ENCODE measurements at places on chromosomes 4 and X. TPM values are rescaled to one million over a fixed set of nuclear protein-coding genes. Genes with fewer than 3 reads are reported as not detected.
A peak's percentile ranks its signal among the peaks of the same experiment; 100 is the strongest.

GRCh38 chrX:111039606-111040005 lies 56.4 kb upstream of the PAK3 start:
- H3K36me3 ChIP-seq = no peaks in the 10 kb centered on the region
- H3K27me3 ChIP-seq = no peaks in the 10 kb centered on the region
- no peak for DNase-seq
- H3K4me3 ChIP-seq = no peak overlapping the region

DNA sequence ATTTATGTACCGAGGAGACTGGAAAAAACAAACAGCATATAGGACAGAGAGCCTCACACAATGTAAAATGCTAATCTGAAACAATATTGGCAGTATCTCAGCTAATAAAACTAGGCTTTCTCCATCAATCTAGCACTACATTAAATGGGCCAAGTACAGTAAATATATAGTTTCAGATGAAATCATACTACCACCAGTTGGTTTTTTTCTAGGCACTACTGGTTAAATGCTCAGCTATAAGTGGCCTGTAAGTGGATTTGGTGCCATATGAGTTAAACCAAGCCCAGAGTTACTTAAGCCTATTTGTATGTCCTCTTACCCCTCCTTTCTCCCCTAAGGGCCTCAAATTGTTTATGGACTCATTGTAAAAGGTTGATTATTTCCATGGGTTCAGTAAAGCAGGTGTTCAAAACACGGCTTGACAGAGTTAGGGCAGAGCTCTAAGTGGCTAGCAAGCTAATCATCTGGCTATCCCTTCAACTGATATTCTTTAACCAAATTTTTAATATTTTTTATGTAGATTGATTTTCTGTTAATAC lies 57.5 kb downstream of the FAM13A start:
- H3K36me3 ChIP-seq = no peaks in the 10 kb centered on the region
- no peak for DNase-seq
- H3K4me3 ChIP-seq = no peak overlapping the region
- H3K27me3 ChIP-seq = no peaks in the 10 kb centered on the region

- H3K27ac ChIP-seq = no peak overlapping the region
- no peak overlapping the region for H3K4me3 ChIP-seq
- no peak for DNase-seq
- H3K36me3 ChIP-seq = no peaks in the 10 kb centered on the region
Observed at GRCh38 chrX:110070970-110071369, 68.1 kb downstream of the TMEM164 start.

- no peak overlapping the region for H3K4me3 ChIP-seq
- H3K27me3 ChIP-seq = no peaks in the 10 kb centered on the region
- no peaks in the 10 kb centered on the region for H3K36me3 ChIP-seq
- no peak for DNase-seq
Observed at GRCh38 chrX:144901521-144901920, 345.8 kb upstream of the SPANXN1 start.

Gene XAGE2
- total RNA-seq = not detected

- H3K36me3 ChIP-seq = no peaks in the 10 kb centered on the region
- no peak for DNase-seq
- no peak overlapping the region for H3K4me3 ChIP-seq
- H3K27ac ChIP-seq = no peak overlapping the region
- H3K27me3 ChIP-seq = no peaks in the 10 kb centered on the region
- no peaks in the 10 kb centered on the region for H3K4me1 ChIP-seq
Observed at GRCh38 chr4:40585201-40585799, 44.4 kb downstream of the RBM47 start.

DNA sequence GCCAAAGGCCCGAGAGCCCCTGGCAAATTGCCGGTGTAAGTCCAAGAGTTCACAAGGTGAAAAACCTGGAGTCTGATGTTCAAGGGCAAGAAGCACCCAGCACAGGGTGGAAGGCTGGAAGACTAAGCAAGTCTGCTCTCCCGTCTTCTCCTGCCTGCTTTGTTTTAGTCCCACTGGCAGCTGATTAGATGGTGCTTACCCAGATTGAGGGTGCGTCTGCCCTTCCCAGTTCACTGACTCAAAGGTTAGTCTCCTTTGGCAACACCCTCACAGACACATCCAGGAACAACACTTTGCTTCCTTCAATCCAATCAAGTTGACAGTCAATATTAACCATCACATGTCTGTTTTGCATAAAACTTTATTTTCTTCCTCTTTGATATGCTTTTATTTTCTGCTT lies 157.4 kb downstream of the HS3ST1 start:
- DNase-seq = no peak
- H3K4me3 ChIP-seq = no peak overlapping the region
- H3K36me3 ChIP-seq = no peaks in the 10 kb centered on the region
- H3K27ac ChIP-seq = no peak overlapping the region
- no peaks in the 10 kb centered on the region for H3K27me3 ChIP-seq
- H3K4me1 ChIP-seq = no peaks in the 10 kb centered on the region

GRCh38 chr4:83013902-83014301 lies 3.3 kb upstream of the LIN54 start:
- DNase-seq = no peak
- H3K27me3 ChIP-seq = no peaks in the 10 kb centered on the region
- H3K4me1 ChIP-seq = no peaks in the 10 kb centered on the region
- H3K4me3 ChIP-seq = peak overlapping the region; percentile 87
- H3K27ac ChIP-seq = peak overlapping the region; percentile 97
- no peaks in the 10 kb centered on the region for H3K36me3 ChIP-seq

DNA sequence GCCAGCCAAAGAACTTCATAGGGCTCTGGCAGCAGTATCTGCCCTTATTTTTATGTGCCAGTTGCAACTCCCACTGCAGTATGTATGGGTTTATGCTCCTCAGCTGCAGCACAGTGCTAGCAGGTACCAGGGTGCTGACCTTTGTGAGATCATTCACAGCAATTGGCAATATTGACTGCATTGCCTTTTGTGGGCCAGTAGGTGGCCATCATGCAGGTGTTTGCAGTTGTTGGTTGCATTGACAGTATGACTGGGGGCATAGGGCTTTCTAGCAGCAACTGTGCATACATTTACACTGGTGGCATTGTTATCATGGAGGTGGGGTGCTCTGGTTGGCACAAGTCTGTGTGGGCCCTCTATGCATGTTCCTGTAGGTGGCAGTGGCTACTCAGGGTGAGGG lies 42.5 kb downstream of the FAAH2 start:
- H3K4me1 ChIP-seq = no peaks in the 10 kb centered on the region
- no peaks in the 10 kb centered on the region for H3K27me3 ChIP-seq
- H3K36me3 ChIP-seq = no peaks in the 10 kb centered on the region
- no peak overlapping the region for H3K27ac ChIP-seq
- no peak for DNase-seq
- no peak overlapping the region for H3K4me3 ChIP-seq

Gene RS1
- not detected for total RNA-seq

GRCh38 chrX:38649674-38650647 lies 88.6 kb downstream of the TSPAN7 start:
- no peaks in the 10 kb centered on the region for H3K4me1 ChIP-seq
- DNase-seq = no peak
- H3K36me3 ChIP-seq = no peaks in the 10 kb centered on the region
- H3K4me3 ChIP-seq = no peak overlapping the region

- no peaks in the 10 kb centered on the region for H3K36me3 ChIP-seq
- no peak overlapping the region for H3K27ac ChIP-seq
- no peaks in the 10 kb centered on the region for H3K4me1 ChIP-seq
- no peak overlapping the region for H3K4me3 ChIP-seq
Observed at GRCh38 chrX:134407065-134407376, 52.9 kb upstream of the HPRT1 start.

- no peaks in the 10 kb centered on the region for H3K4me1 ChIP-seq
- H3K4me3 ChIP-seq = no peak overlapping the region
- H3K27me3 ChIP-seq = no peaks in the 10 kb centered on the region
- no peaks in the 10 kb centered on the region for H3K36me3 ChIP-seq
- H3K27ac ChIP-seq = no peak overlapping the region
Observed at GRCh38 chrX:30949554-30949953, 60.5 kb upstream of the TAB3 start.

DNA sequence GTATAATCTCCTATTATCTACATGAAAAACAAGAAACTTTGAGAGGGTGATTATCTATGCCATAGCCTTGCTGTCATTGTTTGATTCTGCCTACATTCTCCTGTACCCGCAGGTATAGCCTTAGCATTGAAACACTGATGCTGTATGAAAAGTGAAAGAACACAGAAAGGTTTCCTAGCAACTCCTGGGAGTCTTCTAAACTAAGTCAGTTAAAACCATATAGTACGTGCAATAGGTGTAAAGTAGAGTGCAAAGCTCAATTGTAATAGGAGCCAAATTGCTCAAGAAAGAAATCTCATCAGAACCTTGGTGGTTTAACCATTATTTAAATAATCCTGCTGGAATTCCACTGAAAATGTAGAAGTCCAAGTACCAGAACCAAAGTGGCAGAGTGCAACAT lies 489.7 kb downstream of the PCDH10 start:
- no peaks in the 10 kb centered on the region for H3K27me3 ChIP-seq
- no peak overlapping the region for H3K27ac ChIP-seq
- H3K4me3 ChIP-seq = no peak overlapping the region
- no peaks in the 10 kb centered on the region for H3K4me1 ChIP-seq
- no peak for DNase-seq

- DNase-seq = no peak
- H3K4me1 ChIP-seq = no peaks in the 10 kb centered on the region
- no peaks in the 10 kb centered on the region for H3K36me3 ChIP-seq
- no peak overlapping the region for H3K27ac ChIP-seq
Observed at GRCh38 chr4:167088115-167088514, 146.2 kb downstream of the SPOCK3 start.

Gene MAGEE1
- total RNA-seq = 1.6 TPM

DNA sequence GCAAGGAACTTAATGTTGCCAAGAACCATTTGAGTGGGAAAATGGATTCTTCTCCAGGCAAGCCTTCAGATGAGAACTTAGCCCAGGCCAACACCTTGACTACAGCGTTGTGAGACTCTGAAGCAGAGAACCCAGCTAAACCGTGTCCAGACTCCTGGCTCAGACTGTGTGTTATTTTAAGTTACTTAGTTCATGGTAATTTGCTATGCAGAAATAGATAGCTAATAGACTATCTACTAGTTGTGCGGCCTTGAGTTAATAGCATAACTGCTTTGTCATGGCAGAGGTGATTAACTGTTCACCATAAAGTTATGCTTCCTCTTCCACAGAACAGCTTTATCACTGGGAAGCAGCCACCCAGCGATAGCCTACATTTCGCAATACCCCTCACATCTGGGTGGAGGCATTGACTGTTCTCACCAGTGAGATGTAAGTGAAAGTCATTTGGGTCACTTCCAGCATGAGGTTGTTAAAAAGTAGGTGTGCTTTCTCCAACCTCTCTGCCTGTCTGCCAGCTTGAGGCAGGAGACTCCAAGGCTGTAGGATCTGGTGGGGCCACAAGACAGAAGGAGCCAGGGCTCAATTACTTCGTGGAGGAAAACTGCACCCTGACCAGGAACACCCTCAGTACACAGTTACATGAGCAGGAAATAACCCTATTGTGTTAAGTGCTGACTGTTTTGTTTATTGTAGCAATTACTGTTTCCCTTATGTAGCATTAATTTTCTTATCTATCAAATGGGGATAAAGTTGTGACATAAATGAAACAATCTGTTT lies 94.2 kb downstream of the GPAT3 start:
- H3K36me3 ChIP-seq = no peaks in the 10 kb centered on the region
- peak; percentile 70 for DNase-seq
- peak overlapping the region; percentile 71 for H3K27ac ChIP-seq
- no peaks in the 10 kb centered on the region for H3K27me3 ChIP-seq
- H3K4me1 ChIP-seq = peaks cover 54% of the 10 kb centered on the region
- H3K4me3 ChIP-seq = no peak overlapping the region

Gene RAB41
- total RNA-seq = not detected

- peak overlapping the region; percentile 8 for H3K27ac ChIP-seq
- no peaks in the 10 kb centered on the region for H3K27me3 ChIP-seq
- no peak for DNase-seq
- no peaks in the 10 kb centered on the region for H3K36me3 ChIP-seq
- H3K4me3 ChIP-seq = no peak overlapping the region
- peaks cover 6% of the 10 kb centered on the region for H3K4me1 ChIP-seq
Observed at GRCh38 chr4:85866508-85866907, 391.6 kb downstream of the ARHGAP24 start.

DNA sequence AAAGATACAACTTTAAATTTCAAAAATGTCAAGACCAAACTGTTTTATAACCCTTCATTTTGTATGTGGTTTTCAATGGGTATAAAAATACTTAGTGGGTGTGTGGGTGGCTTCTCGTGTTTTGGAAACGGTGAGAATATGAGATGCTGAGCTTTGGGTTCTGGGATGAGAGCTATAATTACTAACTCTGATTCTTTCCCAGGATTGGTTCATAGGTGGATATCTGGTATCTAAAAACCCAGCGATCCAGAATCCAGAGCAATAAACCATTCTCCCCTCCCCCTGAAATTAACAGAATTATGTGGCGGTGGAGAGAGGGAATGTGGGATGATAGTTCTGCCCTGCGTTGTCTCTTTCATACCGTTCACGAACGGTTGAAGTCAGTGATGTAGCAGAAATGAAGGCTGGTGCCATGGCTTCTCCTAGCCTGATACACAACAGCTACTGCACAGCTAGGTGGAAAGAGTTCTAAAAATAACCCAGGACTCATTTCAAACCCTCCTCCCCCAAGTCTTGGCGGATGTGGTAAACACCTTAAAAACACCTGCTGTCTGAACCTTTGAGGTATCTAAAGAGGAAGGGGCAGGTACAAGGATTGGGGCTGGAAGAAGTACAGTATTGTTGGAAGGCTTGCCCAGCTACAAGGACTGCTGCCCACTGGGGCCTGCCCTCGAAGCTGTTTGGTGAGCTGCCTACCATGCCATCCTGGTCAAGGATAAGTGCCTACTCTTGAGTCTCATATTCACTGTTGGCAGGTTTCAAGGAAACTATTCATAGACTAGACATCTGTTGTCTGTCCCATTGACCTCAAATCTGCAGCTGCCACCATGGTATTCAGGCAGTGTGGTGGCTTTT lies 44.5 kb downstream of the SEPTIN11 start:
- no peak for DNase-seq
- no peak overlapping the region for H3K4me3 ChIP-seq
- peaks cover 22% of the 10 kb centered on the region for H3K36me3 ChIP-seq
- no peaks in the 10 kb centered on the region for H3K27me3 ChIP-seq
